ENCODE measurements at places on chromosomes 2 and 18. TPM values are rescaled to one million over a fixed set of nuclear protein-coding genes. Genes with fewer than 3 reads are reported as not detected.
A peak's percentile ranks its signal among the peaks of the same experiment; 100 is the strongest.

NAT8 gene
- total RNA-seq, result not detected

DNA sequence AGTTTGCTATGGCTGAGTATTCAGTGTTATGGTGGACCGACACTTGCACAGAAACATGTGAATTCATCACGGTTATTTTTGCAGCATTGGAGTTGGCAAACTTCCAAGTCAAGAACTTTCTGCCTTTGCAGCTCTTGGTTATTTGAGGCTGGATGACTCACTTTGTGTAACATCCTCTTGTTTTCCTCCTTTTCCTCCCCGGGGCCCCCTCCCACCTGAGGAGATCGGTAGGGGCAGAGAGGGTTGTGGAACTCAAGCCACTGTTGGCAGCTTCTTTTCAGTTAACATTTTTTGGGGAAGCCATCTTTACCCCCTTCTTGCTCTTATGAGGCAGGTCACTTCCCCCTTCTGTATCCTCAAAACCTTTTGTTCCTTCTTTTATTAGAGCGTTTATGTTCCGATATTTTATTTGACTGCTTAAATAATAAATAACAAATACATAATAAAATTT lies 48.6 kb downstream of the DDX1 start:
- H3K4me1 ChIP-seq, result no peaks in the 10 kb centered on the region
- no peak overlapping the region for H3K27ac ChIP-seq
- no peak overlapping the region for H3K4me3 ChIP-seq
- no peak for DNase-seq
- no peaks in the 10 kb centered on the region for H3K27me3 ChIP-seq

DNA sequence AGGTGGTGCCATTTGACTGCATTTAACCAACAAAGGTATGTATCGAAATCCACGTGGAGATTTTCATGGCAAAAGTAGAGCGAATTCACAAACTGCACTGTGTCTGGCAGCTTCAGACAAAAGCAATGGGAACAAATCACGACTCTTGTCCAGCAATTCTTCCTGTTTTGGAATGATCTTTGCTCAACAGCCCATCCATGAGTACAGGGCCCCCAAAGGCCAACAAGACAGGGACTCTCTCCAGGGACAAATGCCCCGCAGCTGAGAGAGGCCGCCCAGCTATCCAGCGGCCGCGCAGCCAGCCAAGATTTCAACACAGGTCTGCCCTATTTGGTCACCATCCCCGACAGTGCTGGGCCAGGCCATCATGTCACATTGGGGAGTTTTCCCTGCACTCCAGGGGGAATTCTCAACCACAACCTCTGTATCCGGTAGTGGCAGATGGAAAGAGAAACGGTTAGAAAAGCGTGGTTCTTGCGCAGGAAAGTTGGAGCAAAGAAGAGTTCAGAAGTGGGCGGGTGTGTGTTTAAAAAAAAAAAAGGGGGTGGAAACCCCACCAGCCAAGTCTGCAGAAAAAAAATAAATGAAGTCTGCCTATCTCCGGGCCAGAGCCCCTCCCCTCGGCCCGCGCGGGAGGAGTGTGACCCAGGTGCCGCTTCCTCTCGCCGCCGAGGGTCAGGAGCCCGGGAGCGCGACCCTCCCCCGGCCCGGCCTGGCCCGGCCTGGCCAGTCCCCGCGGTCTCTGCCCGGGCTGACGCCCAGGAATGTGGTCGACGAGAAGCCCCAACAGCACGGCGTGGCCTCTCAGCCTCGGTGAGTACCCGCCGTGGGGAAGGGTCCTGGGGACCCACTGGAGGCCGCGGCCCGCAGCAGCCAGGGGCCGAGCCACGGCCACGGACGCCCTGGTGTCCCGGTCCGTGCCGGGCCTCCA lies at the start of gene GYPC:
Gene GYPC, plus strand, starts transcription at position 659 of the 931 bp plus-strand sequence. Its CDS starts 106 bp downstream, at position 765.
- H3K4me3 ChIP-seq, result peak within 1 kb of the TSS; percentile 91
- peak within 1 kb of the TSS; percentile 97 for H3K27ac ChIP-seq
- peaks cover 23% of the 10 kb centered on the region for H3K36me3 ChIP-seq
- H3K4me1 ChIP-seq, result peaks cover 32% of the 10 kb centered on the region
- no peaks in the 10 kb centered on the region for H3K27me3 ChIP-seq

GRCh38 chr18:38688416-38688815 lies 1122.8 kb upstream of the CELF4 start:
- no peak overlapping the region for H3K4me3 ChIP-seq
- no peaks in the 10 kb centered on the region for H3K36me3 ChIP-seq
- DNase-seq, result no peak
- H3K4me1 ChIP-seq, result no peaks in the 10 kb centered on the region
- H3K27me3 ChIP-seq, result no peaks in the 10 kb centered on the region

DNA sequence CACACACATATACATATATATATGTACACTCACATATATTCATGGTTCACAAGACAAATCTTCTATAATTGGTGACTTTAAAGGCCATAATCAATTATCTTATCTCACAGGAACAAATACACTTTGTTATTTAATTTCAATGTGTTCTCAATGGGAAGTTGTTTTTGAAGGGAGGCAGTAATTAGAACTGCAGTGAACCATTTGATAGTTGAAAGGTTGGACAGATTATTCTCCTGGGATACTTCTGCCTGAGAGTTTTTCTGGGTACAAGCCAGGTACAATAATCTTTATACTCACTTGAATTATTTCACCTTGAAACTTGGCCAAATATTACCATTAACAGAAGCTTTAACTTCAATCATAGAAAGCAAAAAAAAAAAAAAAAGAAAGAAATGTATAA lies 546.6 kb upstream of the LRRTM4 start:
- H3K27me3 ChIP-seq, result no peaks in the 10 kb centered on the region
- H3K27ac ChIP-seq, result no peak overlapping the region
- no peak overlapping the region for H3K4me3 ChIP-seq
- H3K4me1 ChIP-seq, result no peaks in the 10 kb centered on the region

DNA sequence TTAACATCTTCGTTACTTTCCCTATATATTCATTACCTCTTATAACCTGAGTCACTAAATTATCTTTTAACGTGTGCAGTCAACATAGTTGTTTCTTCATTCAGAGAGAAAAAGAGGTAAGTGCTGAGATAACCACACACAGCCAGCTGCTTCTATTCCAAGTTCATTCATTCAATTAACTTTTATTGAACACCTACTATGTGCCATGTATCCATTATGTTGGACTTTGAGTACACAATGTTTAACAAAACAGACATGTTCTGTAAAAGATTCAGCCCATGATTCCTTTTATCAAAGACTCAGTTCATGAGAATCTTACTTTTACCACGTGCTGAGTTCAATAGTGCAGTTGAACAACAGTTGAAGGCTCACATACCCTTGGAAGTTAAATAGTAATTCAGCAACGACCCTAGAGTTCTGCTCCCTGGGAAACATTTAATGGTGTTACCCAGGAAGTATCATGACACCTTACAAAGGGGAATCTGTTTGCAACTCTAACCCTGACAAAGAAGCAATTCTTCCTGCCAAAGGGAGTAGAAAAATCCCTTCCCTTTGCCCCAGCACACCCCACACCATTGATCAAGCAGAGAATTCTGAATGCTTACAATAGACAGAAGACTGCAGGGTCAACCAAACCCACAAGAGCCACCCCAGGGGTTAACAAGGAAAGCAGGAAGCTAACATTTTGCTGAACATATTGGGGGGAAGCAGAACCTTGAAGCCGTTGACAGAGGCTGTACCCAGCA lies 595.8 kb downstream of the STK39 start:
- no peaks in the 10 kb centered on the region for H3K4me1 ChIP-seq
- no peaks in the 10 kb centered on the region for H3K27me3 ChIP-seq
- H3K27ac ChIP-seq, result no peak overlapping the region
- no peaks in the 10 kb centered on the region for H3K36me3 ChIP-seq
- DNase-seq, result no peak

RNPEPL1 gene
- total RNA-seq, result 55.2 TPM

CNDP1 gene
- not detected for total RNA-seq

ALLC gene
- not detected for total RNA-seq

B4GALT6 gene
- total RNA-seq, result 3.3 TPM

Measured in activated CD4-positive, alpha-beta memory T cell treated with anti-CD3 and anti-CD28 coated beads for 36 hours (primary cell).